ENCODE measurements at places on chromosomes 7 and 10.

DNA sequence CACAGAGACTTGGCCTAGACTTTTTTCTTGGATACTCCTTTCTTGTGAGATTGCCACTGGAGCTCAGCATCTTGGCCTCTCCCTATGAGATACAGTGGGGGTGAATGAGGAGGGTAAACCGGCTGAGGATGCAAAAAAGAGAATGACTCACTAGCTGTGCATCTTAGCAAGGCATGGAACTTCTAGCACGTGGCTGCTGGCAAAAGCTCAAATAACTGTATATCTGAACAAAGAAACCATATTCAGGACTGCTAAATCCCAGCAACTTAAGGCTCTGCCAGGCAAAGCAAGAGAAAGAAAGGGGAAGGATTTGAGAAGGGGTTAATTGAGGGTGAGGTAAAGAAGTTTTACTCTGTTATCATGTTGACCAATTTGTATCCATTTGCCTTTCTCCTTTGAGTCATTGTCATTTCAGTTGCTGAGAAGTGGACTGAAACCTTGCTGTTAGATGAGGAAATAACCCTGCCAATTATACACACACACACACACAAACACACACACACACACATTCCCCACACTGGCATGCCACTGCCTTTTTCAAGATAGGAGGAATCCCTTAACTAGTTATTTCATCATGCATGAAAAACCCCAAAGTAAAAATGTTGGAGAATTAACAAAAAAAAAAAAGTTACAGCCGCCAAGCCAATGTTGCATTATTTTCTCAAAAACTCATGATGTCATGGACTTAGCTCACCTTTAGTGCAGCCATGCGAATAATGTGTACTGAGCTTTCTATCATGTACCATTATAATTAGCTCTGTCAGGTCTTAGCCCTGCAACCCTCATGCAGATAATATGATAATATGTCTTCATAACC, 997.3 kb downstream of the LRMDA start:
- no peak for DNase-seq

- DNase-seq, result no peak
These were observed 30.6 kb downstream of the DNMBP start for GRCh38 chr10:99979066-99979685.

DNA sequence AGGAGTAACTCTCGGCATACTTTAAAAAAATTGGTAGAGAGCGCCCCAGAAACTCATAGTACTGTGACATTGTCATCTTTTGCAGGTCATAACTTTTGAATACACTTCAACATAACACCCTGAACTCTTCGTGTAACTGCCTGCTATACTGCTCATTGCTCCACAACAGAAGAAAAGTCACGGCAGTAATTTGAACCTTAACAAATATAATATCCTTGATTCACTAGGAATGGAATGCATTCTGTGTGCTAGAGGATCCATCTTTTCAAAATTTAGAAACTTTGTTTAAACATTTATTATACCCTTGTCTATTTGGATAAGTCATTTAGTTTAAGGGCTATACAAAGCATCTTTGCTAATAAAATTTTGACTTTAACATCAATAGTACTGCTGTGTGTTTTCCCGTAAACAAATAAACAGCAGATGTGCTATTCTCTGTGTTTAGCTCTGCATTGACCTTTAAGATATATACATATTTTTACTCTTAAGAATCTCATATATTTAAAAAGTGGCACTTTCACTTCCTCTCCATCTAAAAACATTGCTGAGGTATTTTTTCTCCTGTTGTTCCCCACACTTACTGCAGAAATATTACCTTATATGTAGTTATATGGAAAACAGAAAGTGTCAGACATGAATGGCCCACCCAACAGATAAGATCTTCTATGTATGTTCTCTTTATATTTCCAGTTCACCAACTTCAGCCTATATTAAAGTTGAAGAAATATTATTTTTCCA, 217.6 kb upstream of the TMEM229A start:
- no peak for DNase-seq

DNA sequence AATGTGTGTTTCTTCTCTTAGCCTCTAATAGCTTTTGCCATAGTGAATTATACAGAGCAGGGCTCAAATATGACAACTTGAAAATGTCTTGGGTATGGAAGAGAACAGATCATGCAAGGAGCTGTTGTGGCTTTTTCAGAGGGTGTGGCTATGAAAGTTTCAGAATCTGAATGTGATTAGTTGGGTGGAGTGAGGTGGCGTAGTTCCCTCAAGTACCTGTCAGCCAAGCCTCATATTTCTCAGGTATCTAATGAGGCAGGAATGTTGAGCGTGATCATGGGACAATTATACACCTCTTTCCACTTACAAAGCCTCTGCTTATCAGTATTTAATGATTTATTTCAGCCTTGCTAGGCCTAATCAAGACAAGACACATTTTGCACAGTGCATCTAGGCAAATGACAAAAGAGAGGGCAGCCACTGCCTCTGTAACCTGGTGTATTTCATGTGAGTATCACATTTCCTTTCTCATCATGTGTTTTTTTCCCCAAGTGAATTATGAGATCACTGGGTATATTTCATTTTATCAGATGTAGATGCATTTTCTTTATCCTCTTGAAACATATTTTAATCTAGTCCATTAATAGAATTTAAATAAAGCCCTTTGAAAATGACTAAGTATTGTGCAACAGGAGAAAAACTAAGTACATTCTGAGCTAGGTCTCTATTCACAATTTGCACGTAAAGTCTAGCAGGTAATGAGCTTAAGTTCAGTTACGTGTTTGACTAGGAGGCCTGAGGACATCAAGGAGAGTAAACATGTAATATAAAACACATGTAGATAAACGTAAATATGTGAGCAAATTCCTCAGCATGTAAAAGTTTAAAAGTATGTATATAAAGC, 644.4 kb upstream of the IGFBP3 start:
- DNase-seq, result no peak

GRCh38 chr7:106811472-106811871, 53.6 kb upstream of the PIK3CG start:
- DNase-seq, result no peak

- no peak for DNase-seq
These were observed 71.9 kb downstream of the C10orf105 start for GRCh38 chr10:71647526-71648253.

DNA sequence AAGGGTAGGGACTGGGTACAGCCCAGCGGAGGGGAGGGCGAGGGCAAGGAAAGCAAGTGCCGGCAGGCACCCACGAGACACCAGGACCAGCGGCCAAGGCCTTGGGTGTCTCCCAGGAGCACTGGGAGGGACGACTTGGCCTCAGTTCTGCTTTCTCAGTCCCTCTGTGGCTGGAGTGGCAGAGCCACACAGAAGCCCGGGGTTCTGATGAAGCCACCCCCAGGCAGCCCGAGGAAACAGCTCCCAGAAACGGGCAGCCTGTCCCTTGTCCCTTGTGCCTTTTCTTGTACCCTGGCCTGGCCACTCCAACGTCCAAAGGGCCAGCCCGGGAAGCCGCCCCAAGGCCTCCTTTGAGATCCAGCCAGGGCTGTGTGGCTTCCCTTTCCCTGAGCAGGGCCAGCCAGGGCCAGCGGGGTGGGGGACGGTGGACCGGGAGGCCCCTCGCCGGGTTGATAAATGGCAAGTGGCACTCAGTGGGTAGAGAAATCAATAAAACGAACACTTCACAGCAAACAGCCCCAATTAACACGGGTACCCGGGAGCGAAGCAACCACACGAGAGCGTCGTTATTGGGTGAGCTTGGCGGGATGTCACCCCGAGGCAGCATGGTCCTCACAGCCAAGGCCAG, 69.8 kb upstream of the GNA12 start:
- DNase-seq, result no peak

GRCh38 chr7:18936265-18936664, 181.2 kb downstream of the TWIST1 start:
- DNase-seq, result no peak

DNA sequence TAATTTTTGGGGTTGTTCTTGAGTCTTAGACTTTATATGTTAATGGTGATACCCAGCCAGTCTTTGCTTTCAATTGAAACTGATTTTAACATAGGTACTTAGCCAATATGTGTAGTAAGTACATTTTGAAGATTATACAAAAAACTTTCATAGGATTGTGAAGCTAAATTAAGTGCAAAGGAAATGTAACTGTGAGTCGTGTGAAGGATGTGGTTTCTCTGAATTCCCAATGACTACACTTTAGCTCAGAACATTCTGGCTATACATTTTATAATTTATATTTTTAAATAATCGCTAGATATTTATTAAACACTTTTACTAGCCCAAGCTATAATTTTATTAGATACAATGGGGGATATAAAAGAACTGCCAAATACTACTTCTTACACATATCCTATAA, 359.3 kb downstream of the PCLO start:
- DNase-seq, result no peak

DNA sequence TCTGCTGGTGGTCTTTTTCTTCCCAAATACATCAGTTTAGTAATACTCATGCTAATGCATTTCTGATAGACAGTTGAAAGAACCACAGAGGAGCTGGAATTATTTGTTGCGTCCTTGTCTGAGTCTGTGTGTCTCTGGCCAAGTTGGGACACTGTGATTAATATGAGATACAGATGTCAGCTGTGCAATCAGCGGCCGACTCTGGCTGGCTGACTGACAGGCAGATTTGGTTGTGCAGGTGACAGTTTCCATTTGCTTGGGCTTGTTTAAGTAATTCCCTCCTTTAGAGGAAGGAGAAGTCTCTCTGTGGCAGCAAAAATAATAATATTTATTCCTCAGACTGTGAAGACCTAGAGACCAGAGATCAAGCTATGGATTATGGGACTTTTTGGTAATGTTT, 176.2 kb upstream of the CHRM2 start:
- DNase-seq, result no peak

DNA sequence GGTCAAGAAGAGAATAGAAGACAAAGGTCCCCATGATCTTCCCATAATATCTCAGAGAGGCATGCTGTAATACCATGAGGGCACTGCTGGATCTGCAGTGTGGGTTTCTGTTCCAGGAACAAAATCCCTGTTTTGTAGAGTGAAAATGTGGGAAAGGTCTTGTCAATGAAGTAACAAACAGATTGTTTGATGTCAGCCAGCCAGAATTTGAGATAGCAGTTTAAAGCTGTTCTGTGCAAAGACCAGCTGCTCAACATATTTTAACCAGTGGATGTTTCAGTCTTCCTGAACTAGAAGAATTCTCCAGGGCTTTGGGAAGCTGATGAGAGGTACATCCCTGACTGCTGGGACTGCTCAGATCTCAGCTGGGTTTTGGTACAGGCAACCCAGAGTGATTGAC, 1012.5 kb downstream of the DNAJB9 start:
- no peak for DNase-seq

DNA sequence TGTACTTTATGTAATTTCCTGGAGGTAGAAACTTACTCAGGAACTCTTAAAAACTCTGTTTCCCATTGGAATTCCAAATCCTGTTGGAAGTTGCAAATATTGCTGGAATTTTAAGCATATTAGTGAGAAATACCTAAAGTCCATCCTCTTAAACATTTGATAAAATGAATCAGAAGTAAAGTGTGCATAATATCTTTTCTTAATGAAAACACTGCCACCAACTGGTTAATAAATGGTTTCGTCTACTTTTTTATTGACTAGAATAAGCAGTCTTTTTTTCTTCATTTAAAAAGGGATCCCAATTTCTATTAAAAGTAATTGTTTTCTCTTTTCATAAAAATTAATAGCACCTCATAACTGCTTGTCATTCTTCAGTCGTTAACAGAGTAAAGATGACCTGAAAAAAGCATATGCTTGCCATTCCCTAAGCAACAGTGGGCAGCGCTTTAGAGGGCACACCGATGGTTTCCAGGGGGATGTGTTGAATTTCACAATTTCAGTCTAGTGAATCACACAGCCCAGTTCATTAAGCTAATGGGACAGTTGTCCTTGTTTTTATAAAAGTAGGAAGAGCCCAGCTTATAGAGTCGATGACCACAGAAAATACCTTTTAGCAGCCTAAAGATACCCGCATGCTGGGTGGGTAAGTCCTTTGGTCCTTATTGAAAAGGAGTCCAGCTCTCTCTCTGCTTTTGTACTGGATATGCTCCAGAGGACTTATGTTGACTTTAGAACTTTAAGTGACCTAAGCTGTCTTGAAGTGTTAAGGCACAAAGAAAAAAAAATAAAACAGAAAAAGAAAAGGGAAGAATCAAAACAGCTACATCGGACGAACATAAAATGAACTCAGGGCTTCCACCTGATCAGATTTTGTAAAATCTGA, 28.5 kb downstream of the NPS start:
- no peak for DNase-seq

DNA sequence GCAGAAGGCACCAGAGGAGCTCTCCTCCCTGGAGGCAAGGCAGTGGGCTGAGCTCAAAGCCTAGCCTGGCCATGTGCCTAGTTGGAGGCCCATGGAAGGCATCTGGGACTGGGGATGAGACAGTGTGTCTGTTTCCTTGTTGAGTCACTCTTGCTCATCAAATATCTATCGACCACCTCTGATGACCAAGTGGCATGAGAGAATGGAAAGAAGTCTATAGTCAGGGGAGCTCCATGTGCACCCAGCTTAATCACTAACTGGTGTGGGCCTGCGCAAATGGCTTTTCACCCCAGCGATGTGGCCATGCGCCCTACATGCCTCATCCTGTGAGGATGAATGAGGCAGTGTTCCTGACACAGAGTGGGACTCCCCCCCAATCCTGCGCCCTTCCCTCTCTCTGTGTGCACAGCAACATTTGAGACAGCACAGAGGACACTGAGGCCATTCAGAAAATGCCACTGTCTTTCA, 229.9 kb downstream of the RPS24 start:
- DNase-seq, result no peak

GRCh38 chr10:118926441-118926840, 103.1 kb upstream of the NANOS1 start:
- DNase-seq, result no peak

GRCh38 chr10:66717231-66717981, 208.4 kb upstream of the LRRTM3 start:
- no peak for DNase-seq

GRCh38 chr10:16030562-16030961, 170.3 kb upstream of the MINDY3 start:
- no peak for DNase-seq

DNA sequence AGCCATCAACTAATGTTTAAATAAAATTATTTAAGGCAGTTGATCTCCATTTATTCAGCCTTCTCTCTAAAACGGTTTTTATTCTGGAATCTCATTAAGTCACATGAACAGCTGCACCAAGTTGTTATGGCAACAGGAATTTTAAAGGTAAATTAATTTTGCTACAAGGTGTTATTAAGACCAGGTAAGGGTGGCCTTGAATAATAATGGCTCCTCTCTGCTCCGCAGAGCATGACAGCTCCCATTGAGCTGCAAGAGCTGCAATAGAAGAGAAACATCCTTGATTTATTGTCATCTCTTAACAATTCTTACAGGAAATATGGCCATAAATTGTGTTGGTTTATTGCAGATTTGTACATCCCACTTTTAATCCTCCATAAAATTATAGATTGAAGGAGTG, 165.8 kb downstream of the KLF6 start:
- no peak for DNase-seq

DNA sequence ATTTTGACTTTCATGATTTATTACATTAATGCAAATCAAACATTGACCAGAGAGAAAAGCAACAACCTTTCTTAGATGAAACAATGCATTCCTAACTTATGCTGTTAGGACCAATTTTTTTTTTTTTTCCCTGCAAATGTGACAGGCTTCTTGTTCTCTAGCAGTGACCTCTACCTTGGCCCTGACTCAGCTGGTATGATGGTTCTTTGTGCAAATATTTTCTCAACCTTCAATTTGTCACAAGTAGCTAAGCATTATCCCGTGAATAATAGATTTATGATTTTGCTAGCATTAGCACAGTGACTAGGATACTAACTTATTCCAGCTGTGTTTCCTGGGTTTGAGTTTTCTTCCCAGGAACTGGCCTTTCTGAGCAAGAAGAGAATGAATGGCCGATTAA, 64.9 kb downstream of the PPP1R9A start:
- no peak for DNase-seq
